Esophagus squamous epithelium (tissue), 5 donors: ENCODE measurements at places on chromosomes 4 and X. TPM values are rescaled to one million over a fixed set of nuclear protein-coding genes. Genes with fewer than 3 reads are reported as not detected.

GRCh38 chrX:124229374-124229773, 103.1 kb upstream of the TEX13D start:
- DNase-seq, result no peak

GRCh38 chr4:156347412-156348075, 393.9 kb upstream of the CTSO start:
- no peak for DNase-seq

DNA sequence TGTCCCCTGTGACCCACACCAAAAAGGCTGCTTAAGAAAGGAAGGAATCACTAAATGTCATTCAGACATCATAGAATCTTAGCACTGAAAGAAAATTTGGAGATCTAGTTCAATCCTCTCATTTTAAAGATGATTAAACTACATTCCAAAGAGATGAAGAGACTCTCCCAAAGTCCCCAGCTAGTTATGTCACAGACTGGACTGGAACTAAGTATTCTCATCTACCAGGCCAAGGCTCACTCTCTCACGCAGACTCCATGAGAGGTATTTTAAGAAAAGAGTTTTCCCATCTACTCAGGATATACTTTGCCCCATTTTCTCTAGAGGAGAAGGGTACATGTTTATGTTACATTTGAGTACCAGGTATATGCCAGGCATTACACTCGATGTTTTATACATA, 6.9 kb downstream of the FABP2 start:
- DNase-seq, result no peak

- no peak for DNase-seq
These were observed 29.8 kb upstream of the IL13RA2 start for GRCh38 chrX:115047181-115047580.

DNA sequence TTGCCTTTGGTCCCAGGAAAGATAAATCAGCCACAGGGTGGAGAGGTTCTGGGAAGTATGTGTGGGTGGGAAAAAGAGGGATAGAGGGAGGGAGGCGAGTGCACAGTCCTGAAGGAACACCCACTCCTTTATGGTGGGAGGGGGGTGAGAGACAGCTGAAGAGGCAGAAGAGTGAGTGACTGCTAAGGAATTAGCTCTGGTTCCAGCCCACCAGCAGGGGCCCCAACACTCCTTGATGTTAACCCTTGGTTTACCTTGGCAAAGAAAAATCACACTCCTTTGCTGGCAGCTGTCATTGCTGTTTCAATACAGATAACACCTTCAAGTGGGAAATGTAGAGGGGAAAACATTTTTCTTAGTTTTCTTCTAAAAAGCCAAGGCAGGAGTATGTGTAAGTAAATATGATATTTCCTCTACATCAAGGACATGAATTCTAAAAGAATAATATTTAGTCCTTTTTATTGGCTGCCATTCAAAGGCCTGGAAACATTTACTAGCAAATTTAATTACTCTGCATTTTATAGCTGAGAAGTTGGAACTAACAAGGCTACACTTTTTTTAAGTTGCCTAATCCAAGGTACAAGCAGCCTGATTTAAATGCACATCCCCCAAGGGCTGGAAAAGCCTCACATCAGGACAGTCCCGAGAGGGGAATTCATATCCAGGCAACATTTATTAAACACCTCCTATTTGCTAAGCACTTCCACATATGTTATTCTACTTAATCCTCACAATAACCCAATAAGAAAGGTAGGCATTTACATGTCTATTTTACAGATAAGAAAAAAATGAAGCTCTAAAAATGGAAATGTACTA, 81.7 kb downstream of the HS6ST2 start:
- DNase-seq, result no peak

- DNase-seq, result no peak
These were observed 195.8 kb downstream of the MAML3 start for GRCh38 chr4:139957986-139958738.

GRCh38 chrX:151702026-151702714, 6.9 kb downstream of the PRRG3 start:
- no peak for DNase-seq

DNA sequence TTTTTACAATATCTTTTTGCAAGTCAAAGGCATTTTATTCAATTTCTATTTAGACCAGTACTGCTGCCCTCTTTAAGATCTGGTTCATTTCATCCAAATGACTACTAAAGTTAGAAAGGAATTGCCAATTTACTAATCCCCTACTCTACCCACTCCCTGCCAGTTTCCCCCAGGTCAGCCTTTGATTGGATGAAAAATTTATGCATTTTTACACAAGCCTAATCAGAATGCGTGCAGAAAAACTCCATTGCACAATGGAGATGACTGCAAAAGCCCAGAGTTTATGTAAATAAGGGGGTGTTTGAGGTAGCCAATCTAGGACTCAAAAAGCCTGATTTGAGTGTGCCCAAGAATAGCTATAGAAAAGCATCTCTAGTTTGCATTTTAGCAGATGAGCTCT, 310.6 kb downstream of the PABPC4L start:
- no peak for DNase-seq

- DNase-seq, result no peak
These were observed 98.1 kb upstream of the JADE1 start for GRCh38 chr4:128711361-128711760.

- DNase-seq, result no peak
These were observed 174.9 kb downstream of the ACTRT1 start for GRCh38 chrX:127877318-127877717.

DNA sequence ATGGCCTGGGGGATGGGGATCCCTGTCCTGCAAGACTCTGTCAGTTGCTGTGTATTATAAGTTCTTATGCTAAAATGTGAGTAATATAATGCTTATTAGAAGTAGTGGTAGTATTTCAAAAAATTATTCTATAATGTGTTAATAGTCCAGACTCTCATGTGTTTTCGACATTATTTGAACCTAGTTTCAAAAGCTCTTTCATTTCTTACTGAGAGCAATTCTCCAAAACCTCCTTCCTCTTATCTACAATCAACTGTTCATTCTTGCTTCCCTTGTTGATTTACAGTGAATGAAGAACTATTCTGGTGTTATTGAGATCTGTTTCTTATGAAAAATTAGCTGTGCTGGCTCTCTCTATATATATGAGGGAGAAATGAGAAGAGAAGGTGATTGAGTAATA, 32.9 kb upstream of the PTPN13 start:
- no peak for DNase-seq

DNA sequence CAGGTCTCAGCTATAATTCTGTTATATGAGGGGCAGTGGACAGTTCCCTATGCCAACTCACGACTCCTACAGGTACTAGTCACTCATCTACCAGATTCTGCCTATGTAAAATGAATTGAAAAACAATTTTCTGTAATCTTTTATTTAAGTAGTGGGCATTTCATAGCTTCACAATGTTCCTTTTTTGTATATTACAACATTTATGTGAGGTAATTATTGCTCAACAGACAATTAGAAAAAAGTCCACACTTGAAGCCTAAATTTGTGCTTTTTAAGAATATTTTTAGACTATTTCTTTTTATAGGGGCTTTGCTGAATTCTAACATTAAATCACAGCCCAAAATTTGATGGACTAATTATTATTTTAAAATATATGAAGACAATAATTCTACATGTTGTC, 20.4 kb downstream of the EREG start:
- DNase-seq, result no peak

GRCh38 chrX:44733931-44734330, 109.9 kb upstream of the DUSP21 start:
- DNase-seq, result no peak

- no peak for DNase-seq
These were observed 63.0 kb downstream of the MBNL3 start for GRCh38 chrX:132425744-132426318.

GRCh38 chr4:154184238-154184637, 307.4 kb downstream of the DCHS2 start:
- DNase-seq, result no peak

DNA sequence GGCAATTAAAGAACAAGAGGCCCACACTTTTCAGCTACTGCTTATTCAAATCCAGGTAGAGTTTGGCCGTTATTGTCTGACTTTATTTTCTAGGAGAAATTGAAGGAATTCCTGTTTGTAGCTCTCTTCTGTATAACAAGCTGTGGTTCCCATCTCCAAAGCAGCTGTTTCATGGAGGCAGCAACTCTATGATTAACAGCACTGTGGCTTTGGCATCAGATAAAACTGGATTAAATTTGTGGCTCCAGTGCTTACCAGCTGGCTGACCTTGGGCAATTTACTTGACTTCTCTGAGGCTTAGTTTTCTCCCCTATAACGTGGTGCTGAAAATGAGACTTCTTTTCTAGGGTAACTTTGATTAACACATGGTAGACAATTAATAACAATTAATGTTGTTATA, 28.1 kb downstream of the SLC30A9 start:
- DNase-seq, result no peak

The BEX2 gene
- total RNA-seq, result 10.2 TPM

The ARMCX1 gene
- total RNA-seq, result 2.2 TPM

The MAGEB1 gene
- not detected for total RNA-seq

The FGF5 gene
- not detected for total RNA-seq

The CSAG3 gene
- total RNA-seq, result not detected

The GPR78 gene
- 8.3 TPM for total RNA-seq

The DSPP gene
- total RNA-seq, result 0.09 TPM

The CT45A1 gene
- not detected for total RNA-seq

The NOX1 gene
- not detected for total RNA-seq

The KIF4A gene
- total RNA-seq, result 2.5 TPM

The SUPT20HL2 gene
- total RNA-seq, result not detected

The JCHAIN gene
- total RNA-seq, result 2.0 TPM

The TRIM61 gene
- total RNA-seq, result not detected

The CPZ gene
- total RNA-seq, result 3.0 TPM

The PAGE5 gene
- not detected for total RNA-seq

The PAGE2B gene
- not detected for total RNA-seq

The COQ2 gene
- 11.8 TPM for total RNA-seq
